ENCODE measurements at places on chromosomes 1 and 21.

DNA sequence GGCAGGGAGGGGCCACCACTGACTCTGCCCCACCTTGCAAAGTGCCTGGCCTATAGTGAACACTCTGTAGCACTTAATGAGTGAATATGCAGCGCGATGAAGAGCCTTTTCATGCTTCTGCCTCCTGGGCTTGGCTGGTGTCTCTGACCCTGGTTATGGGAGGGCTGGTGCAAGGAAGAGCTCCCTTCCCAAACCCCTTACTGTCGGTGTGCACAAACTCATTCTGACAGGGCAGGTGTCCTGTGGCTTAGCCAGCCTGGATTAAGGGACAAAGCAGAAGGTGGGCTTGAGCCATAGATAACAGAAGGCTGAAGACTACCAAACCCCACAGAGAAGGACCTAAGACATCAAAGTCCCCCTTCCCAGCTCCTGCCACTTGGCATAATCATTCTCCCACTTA lies 2.0 kb upstream of the NCMAP start:
- no peak for DNase-seq

GRCh38 chr1:18315449-18315848 lies 165.3 kb upstream of the KLHDC7A start:
- no peak for DNase-seq

DNA sequence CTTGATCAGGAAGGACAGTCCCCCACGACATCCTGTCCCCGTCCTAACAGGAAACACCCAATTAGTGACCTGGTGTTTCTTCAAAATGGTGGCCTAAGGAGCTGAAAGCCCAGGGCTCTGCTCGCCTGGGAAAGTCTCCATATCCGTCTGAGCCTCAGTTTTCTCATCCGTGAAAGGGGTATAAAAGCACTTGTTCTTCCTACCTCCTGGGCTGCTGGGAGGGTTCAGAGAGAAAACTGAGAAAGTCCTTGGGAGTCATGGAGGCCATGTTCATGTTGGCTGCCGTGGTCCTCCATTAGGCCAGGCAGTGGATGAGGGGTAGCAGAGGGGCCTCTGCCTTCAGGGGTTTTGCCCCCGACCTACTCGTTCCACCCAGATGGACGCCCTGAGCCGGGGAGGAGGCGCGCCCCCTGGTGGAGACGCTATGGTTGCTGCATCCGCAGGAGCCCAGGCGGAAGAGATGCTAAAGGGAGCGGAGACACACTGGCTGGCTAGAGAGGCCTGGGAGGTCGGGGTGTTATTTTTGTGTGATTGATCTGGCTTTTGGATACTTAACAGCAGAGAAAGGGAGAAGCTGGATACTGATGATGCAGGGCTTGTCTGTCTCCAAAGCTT lies 113.5 kb downstream of the PRDM2 start:
- no peak for DNase-seq

DNA sequence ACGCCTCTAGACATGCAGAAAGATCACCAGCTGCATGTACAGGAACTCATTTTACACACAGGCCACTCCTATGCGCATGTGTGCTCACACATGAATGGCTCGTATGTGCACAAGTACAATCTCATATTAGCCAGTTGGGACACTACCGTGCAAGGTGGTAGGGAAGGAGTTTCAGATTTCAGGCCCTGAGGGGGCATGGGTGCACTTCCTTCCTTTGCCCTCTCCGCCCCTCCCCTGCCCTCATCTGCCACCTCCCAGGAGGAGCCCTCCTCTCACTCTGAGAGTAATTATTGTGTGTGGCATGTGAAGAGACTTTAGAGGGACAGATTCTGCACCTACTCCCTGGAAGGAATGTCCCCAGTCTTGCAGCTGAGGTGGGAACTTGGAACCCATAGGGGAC lies 14.8 kb downstream of the EDN2 start:
- DNase-seq, result no peak

GRCh38 chr1:234875953-234876855 lies 252.4 kb downstream of the TOMM20 start:
- DNase-seq, result no peak

DNA sequence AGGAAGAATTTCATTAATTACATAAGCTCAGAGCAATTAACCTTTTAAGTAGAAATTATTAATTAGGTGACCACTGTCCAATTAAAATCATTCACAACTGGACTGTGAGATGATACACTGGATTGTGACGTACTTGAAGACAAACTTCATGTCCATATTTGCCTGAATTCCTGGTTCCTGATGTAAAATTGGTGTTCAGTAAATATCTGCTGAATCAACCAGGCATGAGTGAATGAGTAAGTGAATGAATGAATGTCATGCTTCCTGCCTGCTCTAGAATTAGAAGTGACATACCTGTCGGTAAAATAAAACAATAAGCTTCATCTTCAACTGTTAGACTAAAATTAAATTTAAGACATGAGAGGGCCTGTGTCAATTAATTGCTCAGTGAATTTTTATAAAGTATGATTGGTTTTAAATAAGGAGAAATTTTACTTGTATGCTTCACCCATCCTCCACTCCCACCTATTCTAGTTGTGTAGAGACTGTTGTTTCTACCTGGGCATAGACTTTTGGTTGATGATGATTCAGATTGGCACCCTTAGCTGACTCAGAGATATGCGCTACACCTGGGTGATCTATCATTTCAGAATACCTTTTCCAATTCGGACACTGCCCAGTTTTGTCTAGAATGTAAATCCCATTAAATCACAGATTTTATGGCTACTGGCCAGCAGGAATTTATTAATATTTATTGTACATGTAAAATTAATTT lies 56.9 kb upstream of the PTGS2 start:
- no peak for DNase-seq

Measured in NCI-H460 (cell line).